ENCODE measurements at places on chromosomes 3 and 15.

GRCh38 chr3:102124704-102125103 is 275.4 kb downstream of the NFKBIZ start:
- DNase-seq: no peak

GRCh38 chr3:27713078-27713423 is 9.1 kb downstream of the EOMES start:
- no peak for DNase-seq

GRCh38 chr15:59622289-59622688 is 10.7 kb downstream of the GCNT3 start:
- no peak for DNase-seq

- no peak for DNase-seq
Measured at GRCh38 chr15:99635145-99635544, 69.4 kb downstream of the MEF2A start.

- no peak for DNase-seq
Measured at GRCh38 chr3:1037631-1038030, 55.2 kb upstream of the CNTN6 start.

- no peak for DNase-seq
Measured at GRCh38 chr3:9331171-9331570, 31.7 kb upstream of the THUMPD3 start.

DNA sequence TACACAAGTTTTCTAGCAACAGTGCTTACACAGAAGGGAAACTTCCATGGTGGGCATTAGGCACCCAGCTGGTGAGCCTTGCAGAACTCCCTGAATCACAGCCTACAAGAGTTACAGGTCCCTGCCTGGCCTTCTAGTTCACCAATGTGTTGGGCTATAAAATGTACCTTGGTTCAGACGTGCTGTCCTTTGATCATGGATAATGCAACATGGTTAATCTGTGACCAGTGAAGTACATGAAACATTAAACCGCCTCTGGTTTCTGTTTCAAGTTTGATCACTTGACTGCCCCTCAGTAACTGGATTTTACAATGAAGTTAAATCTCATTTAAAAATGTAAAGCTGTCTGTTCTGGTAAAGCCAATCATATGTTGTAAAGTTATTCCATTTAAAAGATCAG is 51.8 kb downstream of the FMN1 start:
- DNase-seq: no peak

- no peak for DNase-seq
Measured at GRCh38 chr3:59688636-59689035, 638.8 kb upstream of the CFAP20DC start.

DNA sequence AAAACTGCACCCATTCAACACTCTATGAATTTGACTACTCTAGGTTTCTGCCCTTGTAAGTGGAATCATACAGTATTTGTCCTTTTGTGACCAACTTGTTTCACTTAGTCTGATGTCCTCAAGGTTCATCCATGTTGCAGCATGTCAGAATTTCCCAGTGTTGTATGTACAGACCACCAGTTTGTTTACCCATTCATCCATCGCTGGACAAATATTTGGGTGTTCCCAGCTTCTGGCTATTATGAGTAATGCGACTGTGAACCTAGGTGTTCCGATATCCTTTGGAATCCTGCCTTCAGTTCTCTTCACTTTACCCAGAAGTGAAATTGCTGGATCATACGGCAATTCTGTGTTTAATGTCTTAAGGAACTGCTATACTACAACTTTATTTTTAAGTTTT is 12.6 kb downstream of the RPL32 start:
- no peak for DNase-seq

- DNase-seq: no peak
Measured at GRCh38 chr3:7401418-7401817, 540.5 kb downstream of the GRM7 start.

DNA sequence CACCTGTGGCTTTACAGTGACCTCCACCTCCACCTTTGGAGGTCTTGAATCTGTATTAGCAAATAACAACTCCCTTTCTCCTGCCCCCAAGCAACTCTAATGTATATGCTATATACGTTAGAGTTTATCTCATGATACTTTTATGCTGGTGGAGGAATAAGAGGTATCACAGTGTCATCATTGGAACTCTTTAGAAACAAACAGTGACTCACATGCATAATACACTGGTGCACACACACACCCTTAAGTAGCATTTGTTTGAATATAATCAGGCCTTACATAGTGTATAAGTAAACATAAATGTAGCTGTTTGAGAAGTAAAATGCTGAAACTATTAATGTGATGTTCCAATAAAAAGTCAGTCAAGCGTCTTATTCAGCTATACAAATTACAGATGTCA is 280.2 kb upstream of the C2CD4B start:
- no peak for DNase-seq
